ENCODE measurements at places on chromosomes 5 and 9.

- DNase-seq, result peak; percentile 27
These were observed 30.2 kb downstream of the SREK1 start for GRCh38 chr5:66174338-66174737.

DNA sequence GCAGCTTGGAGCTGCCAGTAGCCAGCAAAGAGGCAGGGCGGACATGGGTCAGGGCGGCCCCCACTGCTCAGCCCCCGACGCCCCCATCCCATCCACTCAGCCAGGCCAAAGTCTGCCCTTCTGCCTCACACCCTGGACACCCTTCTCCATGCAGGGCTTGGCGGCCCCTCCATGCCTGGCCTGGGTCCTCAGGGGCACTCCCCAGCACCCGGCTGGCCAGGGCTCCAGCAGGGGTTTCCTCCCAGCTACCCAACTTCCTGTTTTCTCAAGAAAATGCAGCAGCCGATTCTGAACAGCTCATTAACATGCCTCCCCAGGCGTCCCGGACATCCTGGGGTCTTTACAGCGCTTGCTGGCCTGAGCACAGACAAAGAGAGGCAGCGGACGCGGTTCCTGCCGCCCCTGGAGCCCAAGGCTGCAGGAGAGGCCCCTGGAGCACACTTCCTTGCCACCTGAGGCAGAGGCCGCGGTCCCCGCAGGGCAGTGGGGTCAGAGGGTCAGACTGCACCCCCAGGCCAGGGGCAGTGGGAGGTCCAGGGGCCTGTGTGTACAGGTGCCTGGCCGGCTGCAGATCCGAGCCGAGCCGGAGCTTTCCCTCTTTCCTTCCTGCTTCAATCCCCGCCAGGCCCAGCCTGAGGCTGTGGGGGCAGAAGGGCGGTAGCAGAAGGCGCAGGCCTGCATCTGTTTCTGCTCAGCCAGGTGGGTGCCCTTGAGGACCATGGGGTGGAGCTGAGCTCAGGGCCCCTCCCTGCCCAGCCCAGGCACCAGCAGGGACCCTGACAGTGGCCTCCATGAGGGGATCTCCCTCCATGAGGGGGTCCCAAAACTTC lies 18.7 kb upstream of the NRARP start:
- DNase-seq, result peak; percentile 87

DNA sequence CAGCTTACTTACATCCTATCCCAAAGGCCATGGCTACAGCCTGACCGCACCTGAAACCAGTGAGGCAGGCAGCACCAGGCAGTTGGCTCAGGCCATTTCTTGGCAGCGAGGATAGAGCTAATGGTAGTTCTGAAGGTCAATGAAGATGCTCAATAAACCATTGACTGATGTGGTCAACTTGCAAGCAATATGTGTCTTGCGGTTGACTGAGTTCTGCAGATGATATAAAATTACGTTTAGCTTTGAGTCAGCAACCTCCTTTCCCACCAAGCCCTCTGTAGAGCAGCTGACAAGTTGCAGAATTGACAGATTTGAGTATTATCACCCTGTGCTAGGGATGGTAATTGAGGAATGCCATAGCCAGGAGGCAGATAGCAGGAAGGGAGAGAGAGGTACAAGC lies 189.0 kb upstream of the PUM3 start:
- no peak for DNase-seq

GRCh38 chr5:91160714-91161285 lies 222.3 kb downstream of the ARRDC3 start:
- no peak for DNase-seq

- DNase-seq, result no peak
These were observed 8.9 kb upstream of the FBXW11 start for GRCh38 chr5:172015346-172015745.

DNA sequence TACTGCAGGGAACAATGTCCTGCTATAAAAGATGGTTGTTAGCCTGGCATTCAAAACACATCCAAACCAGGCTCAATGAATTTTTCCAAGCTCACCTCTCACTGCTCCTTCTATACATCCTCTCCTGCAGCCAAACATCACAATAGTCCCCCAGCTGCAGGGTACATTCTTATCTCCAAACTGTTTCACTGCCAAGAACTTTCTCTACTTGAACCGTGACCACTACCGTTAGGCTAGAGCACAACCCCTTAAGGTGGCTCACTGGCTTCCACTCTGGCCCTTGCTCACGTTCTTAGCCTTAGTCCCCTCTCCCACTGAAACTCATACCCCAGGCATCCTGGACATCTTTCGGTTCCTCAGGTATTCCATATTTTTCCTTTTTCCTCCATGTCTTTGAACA lies 29.0 kb upstream of the ANXA6 start:
- no peak for DNase-seq

DNA sequence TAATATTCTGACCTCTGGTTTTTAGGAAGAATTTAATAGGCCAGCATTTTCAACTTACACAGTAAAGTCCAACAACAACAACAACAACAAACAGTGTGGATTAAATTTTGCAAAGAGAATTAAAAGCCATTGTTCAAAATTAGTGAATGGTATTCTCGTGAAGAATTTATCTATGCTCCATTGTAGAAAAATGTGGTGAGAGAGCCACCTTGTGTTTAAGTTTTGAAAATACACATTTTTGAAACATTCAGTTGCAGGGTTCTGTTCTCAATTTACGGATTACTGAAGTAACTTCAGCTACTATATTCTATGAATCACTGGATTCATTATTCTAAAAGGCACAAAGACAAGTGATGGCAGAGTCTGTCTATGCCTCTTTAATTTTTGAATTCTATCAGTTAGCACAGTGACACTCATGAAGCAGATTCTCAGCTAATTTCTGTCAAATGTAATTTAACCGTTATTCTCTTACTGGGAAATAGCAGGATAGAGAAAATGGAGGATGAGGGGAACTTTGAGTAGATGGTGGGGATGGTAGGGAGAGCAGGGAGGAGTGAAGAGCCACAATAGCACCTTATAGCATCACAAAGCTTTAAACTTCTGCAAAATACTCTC lies 11.0 kb downstream of the CCDC152 start:
- peak; percentile 49 for DNase-seq

Data from KBM-7 (cell line).